T47D (cell line): ENCODE measurements at places on chromosomes 1 and 21.

DNA sequence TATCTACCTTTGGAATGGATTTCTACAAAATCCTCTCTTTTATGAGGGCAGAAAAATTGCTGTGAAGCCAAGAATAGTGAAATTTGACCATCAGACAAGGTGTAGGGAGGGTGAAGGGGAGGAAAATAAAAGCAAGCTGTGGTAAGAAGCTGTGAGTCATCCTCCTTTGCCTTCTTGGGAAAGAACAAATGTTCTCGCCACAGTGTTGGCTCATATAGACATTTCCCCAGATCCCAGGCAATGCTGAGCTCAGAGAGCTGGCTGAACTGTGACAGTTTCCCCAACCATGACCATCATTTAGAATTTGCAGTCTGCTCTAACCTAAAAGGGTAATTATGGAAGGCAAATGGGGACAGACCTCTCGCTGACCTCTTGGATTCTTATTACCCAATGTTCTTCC, 235.4 kb downstream of the PBX1 start:
- no peak for DNase-seq

DNA sequence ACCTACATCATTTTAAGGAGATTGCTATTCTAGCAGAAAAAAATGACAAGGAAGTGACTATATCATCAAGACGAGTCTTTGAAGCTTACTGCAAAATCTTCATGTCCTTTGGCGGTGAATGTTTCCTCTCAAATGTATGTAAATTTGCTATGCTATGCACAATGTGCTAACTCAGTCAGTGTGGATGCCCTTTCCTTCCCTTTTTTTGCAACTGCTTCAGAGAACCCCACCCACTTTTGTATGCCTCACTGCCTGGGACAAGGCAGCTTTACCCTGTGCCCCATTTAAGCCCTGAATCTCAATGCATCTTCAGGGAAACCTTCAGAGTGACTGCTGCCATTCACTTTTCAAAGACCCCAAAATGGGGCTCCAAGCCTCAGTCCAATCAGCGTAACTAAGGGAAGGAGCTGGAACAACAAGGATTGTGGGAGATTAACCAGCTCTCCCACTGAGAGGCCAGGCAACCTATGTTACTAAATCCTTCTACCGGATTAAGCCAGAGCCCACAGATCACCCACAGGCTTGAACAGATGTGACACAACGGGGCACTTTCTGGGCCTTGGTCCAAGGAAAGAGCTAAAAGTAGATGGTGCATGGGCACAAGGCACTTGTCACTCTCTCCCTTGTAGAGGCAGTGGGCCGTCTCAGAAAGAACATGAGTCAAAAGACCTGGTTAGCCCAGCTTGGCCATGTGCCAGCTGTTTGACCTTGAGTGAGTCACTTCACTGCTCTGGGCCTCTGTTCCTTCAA, 154.4 kb downstream of the PLPP3 start:
- no peak for DNase-seq

DNA sequence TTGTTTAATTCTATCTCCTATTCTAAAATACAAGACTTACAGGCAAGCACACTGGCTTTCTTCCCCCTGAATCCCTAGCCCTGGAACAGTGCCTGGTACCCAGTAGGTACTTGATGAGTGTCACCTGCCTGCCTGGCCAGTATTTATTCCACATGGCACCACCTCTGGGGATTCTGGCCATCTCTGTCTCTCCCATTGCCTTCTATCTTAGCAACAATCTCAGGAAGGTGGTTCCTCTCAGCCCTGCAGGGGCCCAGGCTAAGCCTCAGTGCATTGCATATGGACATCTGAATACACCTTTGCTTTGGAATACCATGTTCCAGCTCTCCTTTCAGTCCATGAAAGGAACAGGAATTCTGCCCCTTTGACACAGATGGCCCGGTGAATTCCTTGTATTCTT, 81.0 kb downstream of the HIVEP3 start:
- DNase-seq, result no peak

- DNase-seq, result no peak
Observed at GRCh38 chr1:98382986-98383740, 278.4 kb upstream of the SNX7 start.

- DNase-seq, result no peak
Observed at GRCh38 chr1:19926296-19927129, 3.1 kb upstream of the PLA2G2E start.

GRCh38 chr1:168892931-168893330, 163.9 kb upstream of the DPT start:
- DNase-seq, result no peak

- DNase-seq, result no peak
Observed at GRCh38 chr1:210624722-210625121, 296.0 kb downstream of the HHAT start.

GRCh38 chr1:187509091-187509490, 680.3 kb downstream of the PLA2G4A start:
- DNase-seq, result no peak

DNA sequence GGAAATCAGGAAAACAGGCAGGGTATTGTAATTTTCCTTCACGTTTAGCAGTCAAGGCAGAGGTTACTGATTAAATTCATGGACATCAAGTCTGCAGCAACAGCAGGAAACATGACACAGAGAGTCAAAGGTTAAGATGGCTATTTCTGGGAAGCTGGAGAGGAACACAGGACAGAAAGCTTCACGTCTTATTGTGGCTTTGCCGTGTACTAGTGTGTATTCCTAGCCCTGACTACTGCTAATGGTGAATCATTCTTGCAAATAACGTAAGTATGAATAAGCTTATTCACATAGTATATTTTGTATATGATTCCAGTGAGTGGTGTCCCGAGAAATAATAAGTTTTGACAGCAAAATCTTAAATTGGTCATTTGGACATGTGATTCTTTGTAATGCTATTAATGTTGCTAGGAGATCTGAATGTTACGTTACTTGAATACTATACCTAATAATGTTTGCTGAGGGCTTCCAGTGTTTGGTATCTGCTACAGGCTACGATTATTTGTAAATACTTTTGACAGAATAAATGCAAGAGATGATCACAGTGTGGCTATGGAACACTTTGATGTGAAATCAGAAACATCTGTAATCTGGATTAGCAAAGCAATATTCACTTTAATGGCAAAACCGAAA, 77.4 kb downstream of the DISP1 start:
- DNase-seq, result no peak

DNA sequence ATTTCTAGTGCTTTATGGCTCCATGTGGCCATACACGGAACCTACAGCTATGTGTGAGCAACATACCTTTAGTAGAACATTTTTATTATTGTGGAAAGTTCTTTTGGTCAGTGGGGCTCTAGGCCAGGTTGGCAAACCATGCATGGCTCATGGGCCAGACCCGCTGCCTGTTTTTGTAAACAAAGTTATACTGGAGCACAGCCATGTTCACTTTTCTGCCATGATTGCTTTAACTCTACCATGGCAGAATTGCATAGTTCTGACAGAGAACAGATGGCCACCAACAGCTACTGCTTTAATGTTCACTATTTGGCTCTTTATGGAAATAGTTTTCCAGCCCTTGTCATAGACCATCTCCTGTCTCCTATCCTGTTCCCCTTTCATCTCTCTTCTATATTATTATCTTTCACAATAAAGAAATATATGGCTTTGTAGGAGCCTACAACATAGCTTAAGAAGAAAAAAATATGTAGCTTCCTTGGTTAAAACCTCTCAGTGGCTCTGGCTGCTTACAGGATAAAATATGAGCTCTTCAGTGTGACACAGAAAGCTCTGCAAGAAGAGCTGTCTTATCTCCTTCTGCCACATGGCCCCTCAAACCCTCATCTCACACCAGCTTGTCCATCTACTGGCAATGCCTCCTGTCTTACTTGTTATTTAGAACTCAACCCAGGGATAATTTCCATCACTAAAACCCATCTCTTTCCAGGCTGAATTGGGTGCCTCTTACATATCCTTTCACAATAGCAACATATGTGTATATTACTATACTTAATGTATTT, 54.6 kb upstream of the RWDD3 start:
- no peak for DNase-seq

- no peak for DNase-seq
Observed at GRCh38 chr1:63936801-63937200, 163.0 kb downstream of the ROR1 start.

GRCh38 chr1:162193815-162194214, 124.3 kb downstream of the NOS1AP start:
- DNase-seq, result no peak

DNA sequence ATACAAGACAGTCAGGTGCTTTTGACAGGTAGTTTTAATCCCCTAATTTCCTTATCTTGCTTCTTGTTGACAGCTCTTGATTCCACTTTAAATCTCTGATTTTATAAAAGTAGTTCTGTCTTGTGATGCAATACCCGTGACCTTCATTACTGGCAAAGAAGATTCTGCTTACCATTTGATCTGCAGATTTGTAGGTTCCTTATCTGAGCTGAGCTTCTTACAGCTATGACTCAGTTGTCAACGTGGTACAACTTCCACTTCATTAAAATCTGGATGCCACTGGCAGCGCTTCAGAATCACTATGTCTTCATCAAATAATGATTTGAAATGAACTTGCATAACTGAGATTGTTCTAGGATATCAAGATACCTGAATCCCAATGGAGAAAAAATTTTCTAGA, 543.6 kb upstream of the B3GALT2 start:
- DNase-seq, result no peak

- DNase-seq, result no peak
Observed at GRCh38 chr1:224201383-224201782, 18.3 kb downstream of the DEGS1 start.

DNA sequence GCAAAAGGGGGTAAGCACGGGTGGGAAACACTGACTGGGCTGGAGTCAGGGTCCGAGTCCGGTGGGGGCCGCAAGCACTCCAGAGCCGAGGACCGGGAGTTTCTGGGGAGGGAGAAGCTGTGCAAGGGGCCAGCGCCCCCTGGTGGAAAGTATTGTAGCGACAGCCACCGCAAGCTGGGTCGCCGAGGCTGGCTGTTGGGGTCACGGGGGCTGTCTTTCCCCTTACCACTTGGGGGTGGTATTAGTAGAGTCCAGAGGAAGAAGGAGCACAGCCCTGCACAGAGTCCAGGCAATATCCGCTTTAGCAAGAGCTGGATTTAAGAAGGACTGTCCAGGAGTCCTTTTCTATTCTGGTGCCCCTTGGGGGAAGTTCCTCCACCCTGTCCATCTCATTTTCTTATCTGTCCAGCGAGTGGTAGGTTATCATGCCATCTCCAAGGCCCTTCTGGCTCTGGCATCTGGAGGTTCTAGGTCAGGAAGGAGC, 17.9 kb upstream of the ETV3 start:
- DNase-seq, result peak; percentile 72

- DNase-seq, result no peak
Observed at GRCh38 chr1:111867868-111868440, 112.3 kb downstream of the DDX20 start.

GRCh38 chr1:224497714-224498573, 63.3 kb upstream of the WDR26 start:
- no peak for DNase-seq

DNA sequence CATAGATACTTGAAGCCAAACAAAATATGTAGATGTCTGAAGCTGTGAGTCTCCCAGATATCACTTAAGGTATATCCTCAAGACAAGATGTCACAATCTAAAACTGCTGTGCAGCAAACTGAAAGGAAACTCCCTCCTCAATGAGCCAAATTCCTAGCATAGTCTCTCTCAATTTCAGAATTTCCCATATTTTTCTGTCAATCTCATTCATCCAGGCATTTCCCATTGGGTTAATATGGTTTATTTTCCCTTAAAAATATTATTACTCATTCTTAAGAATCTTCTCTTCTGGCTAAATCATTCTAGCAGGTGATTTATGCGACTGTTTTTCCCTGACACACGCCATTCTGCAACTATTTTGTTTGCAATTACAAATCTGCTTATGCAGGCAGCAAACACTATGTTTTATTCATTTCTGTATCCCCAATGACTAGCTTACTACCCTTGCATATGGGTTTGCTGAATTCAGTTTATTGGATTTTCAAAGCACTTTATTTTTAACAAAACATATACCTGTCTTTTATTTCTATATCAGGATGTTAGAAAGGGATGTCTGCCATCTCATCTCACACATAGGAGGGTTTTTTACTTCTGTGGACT, 69.9 kb downstream of the TNFSF4 start:
- no peak for DNase-seq

DNA sequence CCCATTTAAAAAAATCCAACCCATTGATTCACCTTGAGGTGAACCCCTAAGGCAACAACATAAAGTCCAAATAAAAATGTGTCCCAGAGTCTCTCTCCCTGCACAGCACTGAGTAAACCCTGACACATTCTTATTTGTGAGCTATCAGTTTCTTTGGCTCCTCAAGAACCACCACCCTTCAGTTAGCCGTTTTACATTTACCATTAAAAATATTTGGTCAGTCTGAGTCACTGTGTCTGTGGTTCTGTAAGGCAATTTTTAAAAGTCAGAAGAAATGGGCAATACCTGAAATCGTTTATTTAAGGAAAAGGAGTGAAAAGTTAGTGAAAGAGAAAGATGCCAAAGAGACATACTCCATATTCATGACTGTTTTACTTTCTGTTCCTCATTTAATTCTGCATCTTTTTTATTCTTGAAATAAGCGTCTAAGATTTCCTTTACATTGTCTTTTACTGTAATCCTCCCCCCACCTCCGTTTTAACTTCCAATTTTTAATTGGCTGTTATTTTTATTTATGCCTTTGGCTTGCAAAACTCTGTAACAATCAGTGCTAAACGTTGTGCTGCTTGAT, 91.7 kb upstream of the IVNS1ABP start:
- no peak for DNase-seq

- no peak for DNase-seq
Observed at GRCh38 chr1:26690576-26691031, 5.2 kb upstream of the ARID1A start.

DNA sequence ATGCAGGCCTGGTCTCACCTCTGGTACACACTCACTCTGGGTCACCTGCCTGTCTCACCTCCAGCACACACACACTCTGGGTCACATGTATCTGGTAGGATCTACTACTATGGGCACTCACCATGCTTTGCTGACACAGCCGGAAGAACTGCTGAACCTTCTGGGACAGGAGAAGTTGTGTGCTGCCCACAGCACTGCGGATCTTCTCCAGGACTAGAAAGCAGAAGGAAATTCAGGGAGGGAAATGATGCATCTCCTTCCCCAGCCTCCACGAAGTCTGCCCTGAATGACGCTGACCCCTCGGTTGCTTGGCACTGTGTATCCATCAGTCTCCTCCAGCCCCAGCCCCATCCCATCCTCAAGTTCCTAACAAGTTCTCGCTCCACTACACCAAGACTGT, 7.9 kb upstream of the SMIM12 start:
- DNase-seq, result no peak

DNA sequence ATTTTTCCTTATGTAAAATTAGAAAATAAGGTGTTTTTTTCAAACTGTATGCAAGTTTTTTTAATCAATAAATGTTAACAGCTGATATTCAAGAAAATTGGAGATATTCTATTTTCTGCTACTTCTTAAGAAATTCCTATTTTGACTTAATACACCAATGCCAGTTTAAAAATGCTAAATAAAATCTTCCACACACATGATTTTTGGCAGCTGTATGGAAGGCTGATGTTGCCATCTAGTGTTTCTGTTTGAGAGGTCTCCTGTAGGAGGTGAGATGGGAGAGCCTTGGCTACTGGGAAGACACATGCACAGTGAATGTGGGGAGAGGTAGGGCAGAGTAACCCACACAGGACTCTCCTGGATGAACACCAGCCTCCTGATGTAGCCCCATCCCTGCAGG, 29.2 kb upstream of the OR2B11 start:
- peak; percentile 51 for DNase-seq

- DNase-seq, result no peak
Observed at GRCh38 chr1:157734321-157734720, 33.8 kb upstream of the FCRL3 start.
